COLO829 (cell line): ENCODE measurements at places on chromosomes 5 and 9.
A peak's percentile ranks its signal among the peaks of the same experiment; 100 is the strongest.

DNA sequence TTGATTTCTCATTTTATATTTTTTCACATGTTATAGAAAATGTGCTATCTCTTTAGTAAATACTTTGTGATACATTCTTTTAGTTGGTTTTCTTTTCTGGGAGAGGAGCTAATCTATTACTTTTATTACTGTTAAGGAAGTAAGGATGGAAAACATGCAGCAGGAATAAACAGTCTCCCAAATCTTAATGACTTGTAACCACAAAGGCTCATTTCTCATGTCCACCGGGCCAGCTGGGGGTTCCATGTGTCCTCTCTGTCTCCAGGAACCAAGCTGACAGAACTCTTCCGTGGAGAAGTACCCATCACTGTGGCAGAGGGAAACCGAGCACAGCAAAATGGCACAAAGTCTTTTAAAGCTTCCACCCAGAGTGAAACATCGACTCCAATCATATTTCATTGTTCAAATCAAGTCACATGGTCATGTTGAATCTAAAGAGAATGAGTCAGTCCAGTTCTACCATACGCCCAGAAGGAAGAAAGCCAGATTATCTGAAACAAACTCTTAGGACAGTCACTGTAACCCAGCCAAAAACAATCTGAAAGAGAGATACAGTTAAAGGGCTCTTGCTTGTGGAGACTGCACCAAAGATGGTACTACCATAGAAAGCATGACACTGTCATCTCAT is 97.1 kb upstream of the CDH6 start:
- DNase-seq, result peak; percentile 54

DNA sequence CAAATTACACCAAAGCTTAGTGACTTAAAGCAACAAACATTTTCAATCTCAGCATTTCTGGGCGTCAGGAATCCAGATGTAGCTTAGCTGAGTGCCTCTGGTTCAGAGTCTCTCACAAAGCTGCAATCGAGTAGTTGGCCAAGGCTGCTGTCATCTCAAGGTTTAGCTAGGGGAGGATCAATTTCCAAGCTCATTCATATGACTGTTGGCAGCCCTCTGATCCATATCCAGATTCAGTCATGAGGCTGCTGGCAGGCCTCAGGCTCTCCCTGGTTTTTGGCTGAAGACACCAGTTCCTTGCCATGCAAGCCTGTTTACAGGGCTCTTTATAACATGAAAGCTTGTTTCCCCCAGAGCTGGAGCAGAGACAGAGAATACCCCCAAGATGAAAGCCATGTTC is 419.5 kb upstream of the TLE4 start:
- DNase-seq, result no peak

DNA sequence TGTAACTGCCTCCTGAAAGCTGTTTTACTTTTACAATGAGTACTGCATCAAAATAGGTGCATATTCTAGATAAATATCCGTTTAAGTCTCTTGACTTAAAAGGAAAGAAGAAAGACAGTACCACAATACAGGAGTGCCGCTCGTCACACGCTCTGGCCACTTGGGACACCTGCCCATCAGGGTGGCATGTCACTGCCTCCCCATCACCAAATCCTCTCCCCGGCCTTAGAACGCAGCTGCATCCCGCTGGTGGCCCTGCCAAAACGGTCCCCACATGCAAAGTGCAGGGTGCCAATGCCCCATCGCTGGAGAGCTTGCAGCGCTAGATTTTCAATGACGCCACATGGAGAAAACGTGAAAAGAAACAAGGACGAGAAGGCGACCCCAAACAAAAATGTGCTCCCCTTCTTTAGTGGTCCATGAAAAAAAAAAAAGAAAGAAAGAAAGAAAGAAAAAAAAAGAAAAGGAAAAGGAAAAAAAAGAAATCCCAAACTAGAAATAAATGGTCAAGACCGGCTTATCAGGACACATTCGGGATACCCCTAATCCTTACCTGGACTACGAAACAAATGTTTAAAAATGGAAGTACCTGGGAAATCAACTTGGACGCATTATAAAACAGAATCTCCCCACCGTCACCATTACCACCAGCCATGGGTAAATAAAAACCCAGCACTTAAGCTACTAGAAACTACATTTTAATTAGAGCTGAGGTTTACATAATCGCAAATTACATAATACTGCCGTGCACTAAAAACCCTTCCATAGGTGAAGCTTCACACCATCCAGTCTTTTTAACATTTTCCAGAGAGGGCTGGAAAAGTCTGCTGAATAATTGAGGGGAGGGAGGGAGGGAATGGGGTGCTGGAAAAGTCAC is 1.0 kb downstream of the ANKH start:
- DNase-seq, result no peak

DNA sequence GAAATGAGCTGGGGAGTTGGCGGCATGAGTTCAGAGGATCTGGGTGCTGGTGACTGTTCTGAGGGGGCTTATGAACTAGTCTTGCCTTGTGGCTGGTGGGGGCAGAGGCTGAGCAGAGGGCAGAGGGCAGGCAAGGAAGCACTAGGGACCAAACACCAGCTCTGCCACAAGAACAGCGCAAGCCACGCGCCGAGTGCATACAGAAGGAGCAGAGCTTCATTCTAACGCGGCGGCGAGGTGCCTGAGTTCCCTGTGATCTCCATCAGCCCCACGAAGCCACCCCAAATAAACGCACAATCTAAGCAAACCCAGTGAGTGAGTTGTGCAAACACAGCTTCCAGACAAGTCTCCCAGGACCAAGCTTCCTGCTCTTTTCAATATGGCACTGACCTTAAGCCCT is 110.6 kb upstream of the ALDH1B1 start:
- DNase-seq, result no peak

DNA sequence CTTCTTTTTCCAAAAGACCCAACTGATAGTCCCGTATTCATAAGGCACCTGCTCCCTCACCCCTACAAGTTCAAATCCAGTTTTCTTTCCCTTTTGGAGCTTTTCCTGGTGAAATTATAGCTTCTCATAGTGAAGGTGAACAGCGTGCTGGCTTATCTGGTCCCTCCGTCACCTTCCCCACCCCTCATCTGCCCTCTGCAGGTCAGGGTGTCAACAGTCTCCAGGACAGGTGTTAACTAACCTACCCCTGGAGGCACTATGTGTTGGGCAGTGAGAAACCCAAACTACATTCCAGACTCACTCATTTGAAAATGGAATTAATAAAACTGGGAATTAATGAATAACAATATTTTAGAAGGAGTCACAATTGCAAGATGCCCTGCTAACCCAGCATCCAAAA is 109.0 kb upstream of the TAS2R1 start:
- DNase-seq, result no peak

DNA sequence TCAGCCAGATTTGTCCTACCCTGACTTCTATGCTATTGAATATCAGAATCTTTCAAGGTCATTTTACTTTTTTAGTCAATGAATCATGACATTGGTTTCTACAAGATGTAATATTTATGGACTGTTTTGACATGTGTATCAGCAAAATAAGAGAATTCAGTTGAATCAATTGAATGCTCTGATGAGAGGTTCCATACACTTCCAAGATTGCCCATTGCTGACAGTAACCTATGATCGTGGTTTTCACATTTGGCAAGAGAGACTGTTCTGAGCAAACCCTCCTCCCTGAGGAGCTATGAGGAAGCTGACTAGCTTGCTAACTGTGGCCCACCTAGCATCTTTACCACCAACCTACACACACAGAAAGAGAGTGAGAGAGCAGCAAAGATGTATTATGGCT is 56.7 kb upstream of the FST start:
- DNase-seq, result no peak

DNA sequence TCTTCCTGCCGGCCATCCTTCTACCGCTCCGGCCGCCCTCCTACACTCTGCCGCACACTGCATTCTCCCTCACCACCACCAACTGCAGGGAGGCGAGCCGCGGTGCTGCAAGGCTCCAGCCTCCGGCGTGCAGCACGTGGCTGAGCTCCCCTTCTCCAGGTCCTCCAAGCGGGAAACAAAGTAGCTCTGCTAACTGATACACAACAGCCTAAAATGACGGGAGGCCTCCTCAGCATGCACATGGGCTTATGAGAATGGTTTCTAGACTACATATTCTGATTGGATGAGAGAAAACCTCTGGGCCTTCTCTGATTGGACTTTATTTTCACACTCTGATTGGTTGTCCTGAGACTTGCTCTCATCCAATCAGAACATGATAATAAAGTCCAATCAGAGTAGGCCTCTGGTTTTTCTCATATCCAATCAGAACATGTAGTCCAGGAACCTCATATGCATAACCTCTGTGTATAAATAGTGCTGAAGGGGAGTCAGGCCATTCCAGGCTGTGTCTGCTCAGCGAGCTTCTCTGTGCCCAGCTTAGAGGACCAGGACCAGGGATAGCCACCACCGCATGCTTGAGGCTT is 27.0 kb upstream of the ZNF354B start:
- DNase-seq, result no peak

DNA sequence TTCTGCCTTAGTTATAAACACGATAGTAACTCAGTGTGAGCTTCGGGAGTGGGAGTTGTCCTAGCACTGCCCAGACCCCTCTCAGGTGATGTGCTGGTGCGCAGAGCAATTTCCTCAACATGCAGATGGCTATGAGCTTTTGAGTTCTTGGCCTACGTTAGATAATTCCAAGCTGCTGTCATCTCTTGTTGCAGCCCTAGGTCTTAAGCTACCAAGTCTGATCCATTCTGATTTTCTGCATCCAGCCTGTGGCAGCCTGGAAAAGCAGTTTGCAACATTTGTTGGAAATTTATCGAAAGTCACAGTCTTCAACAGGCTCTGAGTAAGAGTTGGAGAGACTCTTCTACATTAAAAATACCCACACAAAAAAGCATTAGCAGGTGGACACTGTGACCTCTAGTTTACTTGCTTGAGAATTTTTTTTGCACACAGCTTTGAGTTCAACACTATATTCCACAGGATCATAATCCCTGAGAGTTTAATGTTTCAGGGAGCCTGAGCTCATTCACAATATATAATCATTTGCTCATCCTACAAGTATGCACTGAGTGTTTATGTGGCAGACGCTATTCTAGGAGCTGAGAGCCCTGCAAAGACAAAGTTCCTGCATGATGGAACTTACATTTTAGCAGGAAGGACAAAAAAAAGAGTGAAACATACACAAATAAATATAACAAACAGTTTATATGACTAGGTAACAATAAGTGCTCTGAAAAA is 91.6 kb downstream of the UBE2QL1 start:
- DNase-seq, result no peak

DNA sequence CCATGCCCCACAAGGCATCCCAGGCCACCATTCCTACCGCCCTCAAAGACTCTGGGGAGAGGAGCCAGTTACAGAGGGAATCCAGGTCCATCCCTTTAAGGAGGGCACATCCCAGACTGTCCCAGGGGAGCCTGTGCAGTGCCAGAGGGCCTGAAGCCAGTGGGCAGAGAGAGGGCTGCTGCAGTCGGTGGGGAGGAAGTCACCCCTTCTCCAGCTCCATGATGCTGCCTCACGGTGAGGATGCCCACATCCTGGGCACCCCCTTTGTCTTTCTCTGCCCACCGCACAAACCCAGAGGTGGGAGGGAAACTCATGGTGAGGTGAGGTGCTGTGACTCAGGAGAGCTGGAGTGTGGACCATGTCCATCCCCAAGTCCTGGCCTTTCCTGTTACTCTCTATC is 26.2 kb upstream of the ANKRD33B start:
- no peak for DNase-seq

- DNase-seq, result no peak
Observed at GRCh38 chr5:69032009-69032408, 61.8 kb upstream of the SLC30A5 start.
